Ecto neural progenitor cell (in vitro differentiated cells): ENCODE measurements at places on chromosomes 1 and 21.

DNA sequence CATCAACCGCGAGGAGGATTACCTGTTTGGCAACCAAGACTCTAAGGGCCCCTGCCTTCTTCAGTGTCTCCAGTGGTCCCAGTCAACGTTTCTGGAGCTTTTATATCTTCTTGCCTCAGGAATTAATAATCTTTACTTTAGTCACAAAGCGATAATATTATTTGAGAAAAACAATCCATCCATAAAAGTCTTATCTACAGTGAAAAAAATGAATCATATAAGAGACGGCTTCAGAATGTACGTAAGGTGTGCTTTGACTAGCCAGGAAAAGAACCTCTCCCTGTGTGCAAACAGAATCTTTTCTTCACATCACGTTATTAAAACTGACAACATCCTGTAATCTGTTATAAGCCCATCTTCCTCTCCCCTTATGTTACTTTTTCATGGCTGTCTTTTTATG, at the start of gene REG4:
Gene REG4, minus strand, starts transcription at position 74 of the 400 bp plus-strand sequence. CDS start 2,691 bp downstream, outside the sequence.
- no peak for DNase-seq

DNA sequence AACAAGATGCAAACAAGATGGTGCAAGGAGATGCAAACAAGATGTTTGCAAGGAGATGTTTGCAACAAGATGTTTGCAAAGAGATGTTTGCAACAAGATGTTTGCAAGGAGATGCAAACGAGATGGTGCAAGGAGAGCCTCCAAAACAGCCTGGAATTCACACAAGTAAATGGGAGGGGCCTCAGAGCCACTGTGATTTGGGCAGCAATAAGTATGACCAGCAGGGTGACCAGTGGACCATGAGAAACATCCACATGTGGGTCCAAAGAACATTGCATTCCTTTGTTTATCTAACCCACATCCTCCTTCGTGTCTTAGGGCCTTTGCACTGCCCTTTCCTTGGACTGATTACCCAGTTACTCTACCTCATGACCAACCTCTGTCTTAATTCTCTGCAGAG, 162.9 kb downstream of the PLPP3 start:
- no peak for DNase-seq

DNA sequence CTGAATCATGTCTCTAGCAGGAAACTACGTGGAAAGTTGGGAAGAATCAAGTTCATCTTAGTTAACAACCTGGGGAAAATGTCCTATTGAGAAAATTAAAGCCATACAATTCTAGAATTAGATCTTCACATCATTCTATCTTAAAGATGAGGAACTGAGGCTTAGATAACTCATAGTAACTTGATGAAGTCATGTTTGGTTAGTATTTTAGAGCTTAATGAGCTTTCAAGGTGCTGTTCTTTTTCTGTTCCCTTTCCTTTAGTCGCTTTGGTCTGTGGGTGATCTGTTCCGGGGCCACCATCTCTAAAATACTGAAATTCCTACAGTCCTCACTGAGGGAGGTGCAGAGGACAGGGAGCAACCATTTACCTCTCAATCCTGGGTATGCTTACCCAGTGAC, 4.3 kb upstream of the GLUL start:
- no peak for DNase-seq

DNA sequence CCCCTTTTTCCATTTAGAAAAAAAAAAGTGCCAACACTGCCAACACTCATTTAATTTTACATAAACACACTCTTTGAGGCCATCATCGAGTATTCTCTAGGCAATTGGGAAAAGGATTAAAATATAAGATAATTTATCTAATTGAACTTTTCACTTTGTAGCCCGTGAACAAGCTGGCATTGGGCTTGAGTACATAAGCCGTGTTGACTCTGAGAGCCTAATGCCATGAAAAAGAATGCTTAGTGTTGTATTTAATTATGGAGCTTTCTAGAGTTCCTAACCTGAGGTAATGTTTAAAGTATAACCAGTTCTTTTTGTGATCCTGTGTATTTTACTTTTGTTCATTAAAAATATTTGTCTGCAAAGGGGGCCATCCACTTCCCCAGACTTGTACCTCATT, 193.8 kb downstream of the LYPLAL1 start:
- DNase-seq, result no peak
